ENCODE measurements at places on chromosomes 5 and 9. TPM values are rescaled to one million over a fixed set of nuclear protein-coding genes. Genes with fewer than 3 reads are reported as not detected.

The PCDHB2 gene
- total RNA-seq, result not detected

The NFIB gene
- total RNA-seq, result not detected

The C9 gene
- total RNA-seq, result not detected

GRCh38 chr9:113998525-113999255, 79.4 kb downstream of the AMBP start:
- DNase-seq, result peak; percentile 2

GRCh38 chr5:71938895-71939294, 168.4 kb upstream of the MAP1B start:
- DNase-seq, result no peak

DNA sequence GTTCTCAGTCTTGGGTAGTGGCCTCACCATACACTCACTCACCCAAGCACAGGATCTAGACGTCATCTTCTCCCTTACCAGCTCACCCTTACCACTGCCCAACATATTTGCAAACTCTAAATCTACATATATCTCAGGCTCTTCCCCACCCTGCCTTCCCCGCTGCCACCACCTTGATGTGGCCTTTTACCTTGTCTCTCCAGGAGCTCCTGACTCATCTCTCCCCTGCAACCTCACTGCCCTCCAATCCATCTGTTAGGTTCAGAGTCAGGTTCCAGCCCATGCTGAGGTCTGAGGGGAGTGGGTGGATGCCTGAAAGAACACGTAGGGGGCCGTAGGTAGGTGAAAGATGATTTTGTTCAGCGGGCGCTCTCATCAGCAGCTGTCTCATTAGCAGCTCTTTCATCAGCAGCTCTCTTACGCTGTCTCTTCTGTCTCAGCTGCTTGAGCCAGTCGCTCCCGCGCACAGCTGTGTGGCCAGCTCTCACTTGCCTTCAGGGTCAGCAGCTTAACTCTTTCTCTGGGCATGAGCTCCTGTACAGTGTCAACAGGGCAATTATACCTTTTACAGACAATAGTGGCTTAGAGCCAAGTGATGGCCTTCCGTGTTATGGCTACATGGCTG, 23.1 kb upstream of the CKMT2 start:
- no peak for DNase-seq

DNA sequence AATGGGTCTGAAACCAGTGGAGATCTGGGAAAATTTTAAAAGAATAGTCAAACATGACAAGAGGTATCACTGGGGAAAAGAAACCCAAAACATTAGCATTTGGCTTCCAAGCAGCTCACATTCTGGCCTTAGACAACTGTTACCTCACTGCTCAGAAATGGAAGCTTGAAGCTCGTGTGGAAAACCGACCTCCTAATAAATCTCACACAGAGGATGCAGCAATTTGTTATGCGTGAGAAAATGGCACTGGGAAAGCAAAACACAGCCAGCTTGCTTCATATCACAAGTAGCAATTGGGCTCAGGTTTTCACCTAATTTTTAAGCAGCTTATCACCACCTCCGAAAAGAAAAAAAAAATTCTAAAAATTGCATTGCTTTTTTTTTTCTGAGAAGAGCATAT, 103.3 kb upstream of the TAS2R1 start:
- no peak for DNase-seq

GRCh38 chr9:27059907-27060306, 49.1 kb upstream of the TEK start:
- no peak for DNase-seq

DNA sequence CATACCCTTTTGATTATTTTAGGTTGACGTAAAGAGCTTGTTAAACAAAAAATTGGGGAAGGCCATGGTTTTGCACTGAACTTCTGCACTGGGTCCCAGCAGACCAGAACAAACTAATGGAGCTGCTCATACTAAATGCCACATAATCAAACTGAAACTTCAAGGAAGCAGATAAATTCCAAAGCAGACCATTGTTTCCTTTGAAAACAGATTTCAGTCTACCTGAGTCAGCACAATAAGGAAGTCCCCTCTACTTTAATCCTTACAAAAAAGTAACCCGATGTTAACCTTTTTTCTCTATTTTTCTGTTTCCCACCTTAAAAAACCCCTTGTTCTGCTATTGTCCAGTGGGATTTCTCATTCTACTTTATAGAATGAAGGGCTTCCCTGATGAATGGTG, 39.2 kb downstream of the WDR36 start:
- DNase-seq, result no peak

- DNase-seq, result no peak
Measured at GRCh38 chr5:179963375-179963774, 55.7 kb upstream of the TBC1D9B start.
